Kasumi-1 (cell line): ENCODE measurements at places on chromosomes 16 and 17.

GRCh38 chr16:86270696-86271095 lies 239.6 kb upstream of the FOXF1 start:
- DNase-seq, result no peak

- no peak for DNase-seq
Measured at GRCh38 chr16:57536306-57537193, at the start of gene CCDC102A. CCDC102A (minus strand) TSS chr16:57536571; CDS start chr16:57529177, 7,394 bp downstream.

- DNase-seq, result no peak
Measured at GRCh38 chr16:6019490-6019991, 921.9 kb upstream of the EEF2KMT start.

GRCh38 chr17:32484041-32484461 lies 2.7 kb upstream of the CDK5R1 start:
- no peak for DNase-seq

DNA sequence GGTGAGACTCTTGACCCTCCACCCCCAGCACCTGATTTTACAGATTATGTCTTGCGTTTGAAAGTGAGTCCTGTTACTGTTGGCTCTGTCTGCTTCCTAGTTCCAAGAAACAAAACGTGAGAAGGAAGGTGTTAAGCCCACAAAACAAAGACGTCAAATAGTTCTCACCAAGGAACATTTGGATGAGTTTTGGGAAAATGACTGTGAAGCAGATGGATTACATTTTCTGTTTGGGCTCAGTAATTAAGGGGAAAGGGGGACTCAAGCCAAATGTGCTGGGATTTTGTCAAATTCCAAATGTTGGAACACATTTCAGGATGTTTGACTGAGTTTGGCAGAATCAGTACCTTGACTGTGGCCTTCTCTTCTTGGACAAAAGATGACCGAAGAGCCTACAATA lies 71.2 kb downstream of the PCTP start:
- DNase-seq, result no peak

DNA sequence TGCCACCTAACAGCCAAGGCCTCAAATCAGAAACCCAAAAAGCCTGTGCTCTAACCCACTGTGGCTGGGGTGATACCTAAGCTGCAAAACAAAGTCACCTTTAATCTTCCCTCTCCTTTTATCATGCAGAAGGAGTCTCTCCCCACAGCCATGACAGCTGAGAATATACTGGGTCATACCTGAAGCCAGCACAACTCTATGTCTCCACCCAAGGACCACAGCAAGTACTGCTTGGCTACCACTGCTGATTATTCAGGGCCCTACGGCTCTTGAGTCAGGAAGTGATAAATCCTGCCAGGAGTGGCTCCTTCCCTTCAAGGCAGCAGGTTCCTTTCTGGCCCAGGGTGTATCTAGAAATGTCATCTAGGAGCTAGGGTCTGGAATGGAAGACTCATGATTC lies 151.5 kb upstream of the TOM1L1 start:
- DNase-seq, result no peak

DNA sequence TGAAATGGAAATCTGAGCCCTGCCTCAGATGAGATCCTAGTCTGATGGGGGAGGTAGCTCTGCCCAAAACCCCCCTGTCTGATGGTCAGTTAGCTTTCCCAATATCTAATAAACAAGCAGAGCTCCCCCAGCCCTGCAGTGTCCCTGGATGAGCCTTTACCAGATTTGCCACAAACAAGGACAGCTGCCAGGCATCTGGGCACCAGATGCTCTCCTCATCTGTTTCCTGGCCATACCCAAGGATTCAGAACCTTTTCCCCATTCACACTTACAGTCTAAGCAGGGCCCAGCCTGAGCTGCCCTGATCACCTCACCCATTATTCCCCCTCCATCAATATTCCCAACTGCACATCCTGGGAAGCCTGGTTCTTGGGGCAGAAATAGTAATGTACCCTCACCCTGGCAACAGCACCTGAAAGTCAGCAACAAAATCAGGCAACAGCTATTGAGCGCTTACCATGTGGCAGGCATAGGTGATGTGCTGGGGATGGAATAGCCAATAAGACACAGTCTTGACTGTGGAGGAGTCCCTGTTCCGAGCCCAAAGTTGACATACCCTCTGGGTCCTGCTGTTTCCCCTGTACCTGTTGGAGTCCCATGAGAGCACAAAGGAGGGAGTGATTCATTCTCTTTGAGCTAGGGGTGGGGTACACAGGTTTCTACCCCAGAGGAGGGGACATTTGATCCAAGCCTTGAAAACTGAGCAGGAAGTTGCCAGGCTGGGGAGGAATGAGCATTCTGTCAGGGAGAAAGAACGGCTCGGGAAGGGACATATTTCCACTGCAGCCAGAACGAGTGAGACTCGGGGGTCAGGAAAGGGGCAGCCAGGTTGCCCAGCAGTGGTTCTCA lies 147.4 kb downstream of the TMEM132E start:
- DNase-seq, result no peak

DNA sequence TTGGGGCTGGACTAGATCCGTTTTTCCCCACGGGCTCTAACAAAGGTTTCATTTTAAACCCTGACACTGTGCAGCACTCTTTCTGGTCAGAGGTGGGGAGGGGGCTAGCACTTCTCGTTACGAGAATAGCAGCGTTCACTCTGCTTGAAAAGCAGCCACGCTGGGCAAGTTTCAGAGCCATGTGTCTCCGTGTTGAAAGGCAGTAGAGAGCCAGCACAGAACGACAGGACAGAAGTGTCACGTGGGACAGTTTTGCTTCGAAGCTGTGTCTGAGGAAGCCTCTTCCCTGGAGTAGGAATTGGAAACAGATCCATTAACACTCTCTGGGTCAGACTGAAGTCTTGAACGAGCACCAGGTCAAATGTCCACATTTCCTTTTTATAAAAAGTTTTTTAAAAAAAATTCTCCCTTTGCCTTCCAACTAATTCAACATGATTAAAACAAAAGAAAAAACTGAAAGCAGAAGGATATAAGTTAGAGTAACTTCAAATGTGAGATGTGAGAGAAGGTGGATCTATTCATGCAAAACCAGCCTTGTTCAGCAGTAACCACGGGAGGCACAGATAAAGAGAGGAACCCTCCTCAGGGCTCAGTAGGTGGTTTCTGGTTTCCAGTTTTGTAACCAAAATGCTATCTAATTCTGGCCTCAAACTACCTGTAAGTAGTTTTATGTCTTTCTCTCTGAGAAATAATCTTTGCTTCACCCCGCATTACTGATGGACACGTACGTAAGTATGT lies 65.0 kb downstream of the SMG6 start:
- DNase-seq, result no peak

GRCh38 chr17:72600934-72601333 lies 480.1 kb downstream of the SOX9 start:
- no peak for DNase-seq

DNA sequence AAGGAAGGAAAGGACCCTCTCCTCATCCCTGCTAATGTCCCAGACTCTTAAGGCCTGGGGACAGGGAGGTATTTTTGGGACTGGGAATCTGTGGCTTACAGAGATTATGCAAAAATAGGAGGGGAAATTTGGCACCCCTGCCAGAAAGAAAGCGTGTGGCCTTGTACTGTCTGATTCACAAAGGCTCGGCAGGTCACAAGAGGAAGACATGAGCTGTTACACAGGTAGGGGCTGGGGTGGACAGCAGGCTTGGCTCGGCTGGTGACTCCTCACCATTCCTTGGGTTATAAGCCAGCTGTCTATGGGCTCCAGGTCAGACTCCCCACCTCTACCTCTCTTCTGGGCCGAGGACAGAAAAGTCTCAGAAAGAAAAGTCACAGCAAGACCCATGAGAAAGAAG lies 20.7 kb upstream of the SREBF1 start:
- no peak for DNase-seq

GRCh38 chr17:80063830-80064585 lies 27.6 kb downstream of the CCDC40 start:
- no peak for DNase-seq

DNA sequence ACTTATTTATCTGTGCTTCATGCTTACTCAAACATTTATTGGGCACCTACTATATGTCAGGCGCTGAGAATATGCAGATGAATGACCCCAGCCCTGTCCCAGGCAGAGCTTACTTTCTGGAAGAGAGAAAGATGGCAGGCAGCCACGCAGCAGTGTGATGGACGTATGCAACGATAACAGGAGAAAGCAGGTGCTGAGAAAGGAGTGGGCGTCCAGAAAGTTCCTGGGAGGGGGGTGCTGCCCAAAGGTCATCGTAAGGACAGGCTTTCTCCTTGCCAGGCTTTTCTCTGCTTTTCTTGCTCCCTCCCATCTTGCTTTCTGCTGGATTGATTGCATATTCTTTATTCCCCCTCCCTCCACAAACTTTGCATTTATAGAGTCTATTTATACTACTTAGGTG lies 124.5 kb downstream of the GAS7 start:
- DNase-seq, result no peak

GRCh38 chr16:85674418-85674755 lies 14.4 kb downstream of the GINS2 start:
- no peak for DNase-seq

DNA sequence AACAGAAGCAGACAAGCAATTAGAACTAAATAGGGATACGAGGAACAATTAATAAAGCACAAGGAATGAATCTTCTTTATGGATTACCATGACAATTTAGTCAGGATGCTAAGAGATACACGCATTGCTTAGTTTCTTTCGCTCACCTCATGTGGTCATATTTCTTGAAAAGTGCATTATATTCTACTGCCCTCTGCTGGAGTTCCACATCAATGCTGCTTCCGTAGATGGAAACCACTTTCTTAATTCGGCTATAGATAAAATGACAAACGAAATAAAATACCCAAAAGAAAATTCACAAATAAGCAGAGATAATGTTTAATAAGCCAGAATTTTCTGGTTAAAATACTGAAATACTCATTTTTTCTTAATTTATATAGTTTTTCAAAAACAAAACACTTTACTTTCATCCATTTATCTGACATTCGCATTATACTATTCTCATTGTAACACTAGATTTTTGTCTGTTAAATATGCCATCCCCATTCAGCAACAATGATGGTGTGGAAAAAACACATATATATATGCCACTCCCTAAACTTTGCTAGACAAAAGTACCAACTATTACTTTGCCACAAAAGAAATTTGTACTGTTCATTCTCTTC lies 22.0 kb upstream of the PHLPP2 start:
- DNase-seq, result peak; percentile 78

DNA sequence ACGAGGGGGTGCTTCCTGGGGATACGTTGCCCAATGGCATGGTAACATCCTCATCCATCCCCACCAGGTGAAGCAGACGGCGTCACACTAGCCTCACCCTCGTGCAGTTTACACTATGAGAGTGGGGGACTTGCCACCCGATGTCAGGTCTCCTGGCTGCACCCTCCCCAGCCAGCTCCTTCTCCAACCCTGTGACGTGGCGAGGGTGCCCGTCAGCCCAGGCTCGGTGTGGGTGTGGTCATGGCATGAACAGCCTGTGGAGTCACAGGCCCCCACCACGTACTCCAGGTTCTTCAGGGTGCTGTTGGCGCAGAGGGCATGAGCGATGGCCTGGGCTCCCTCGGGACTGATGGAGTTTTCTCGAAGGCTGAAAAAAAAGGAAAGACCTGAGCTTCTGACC lies 28.3 kb downstream of the NLRC3 start:
- no peak for DNase-seq

- no peak for DNase-seq
Measured at GRCh38 chr16:86931410-86931941, 353.1 kb downstream of the FOXL1 start.

DNA sequence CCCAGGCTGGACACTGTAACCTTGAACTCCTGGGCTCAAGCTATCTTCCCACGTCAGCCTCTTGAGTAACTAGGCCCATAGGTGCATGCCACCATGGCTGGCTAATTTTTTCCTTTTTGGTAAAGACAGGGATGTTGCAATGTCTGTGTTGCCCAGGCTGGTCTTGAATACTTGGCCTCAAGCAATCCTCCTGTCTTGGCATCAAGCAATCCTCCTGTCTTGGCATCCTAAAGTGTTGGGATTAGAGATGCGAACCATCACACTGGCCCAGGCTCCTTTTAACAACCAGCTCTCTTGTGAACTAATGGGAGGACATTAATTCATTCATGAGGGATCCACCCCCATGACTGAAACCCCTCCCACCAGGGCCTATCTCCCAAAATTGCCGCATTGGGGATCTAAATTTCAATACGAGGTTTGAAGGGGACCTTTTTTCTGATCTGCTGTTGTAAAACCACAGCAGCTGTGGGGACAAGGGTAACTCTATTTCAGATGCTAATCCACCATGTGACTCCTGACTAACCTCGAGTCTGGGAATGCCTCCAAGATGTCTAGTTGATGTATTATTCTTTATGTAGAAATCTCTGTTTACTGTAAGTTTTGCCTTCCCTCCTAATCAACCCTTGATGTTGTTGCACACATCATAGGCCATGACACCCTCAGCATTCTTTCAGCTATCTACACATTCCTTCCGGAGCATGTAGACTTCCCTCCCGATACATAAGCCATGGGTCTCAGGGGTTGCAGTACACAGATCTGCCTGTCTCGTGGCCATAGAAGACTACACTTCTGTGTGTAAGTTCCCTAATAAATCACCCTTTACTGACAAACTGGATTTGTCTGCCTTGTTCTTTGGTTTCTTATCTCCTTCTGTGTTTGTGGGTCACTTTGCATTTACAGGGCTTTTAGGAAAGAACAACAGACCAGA lies 37.6 kb downstream of the RNF112 start:
- DNase-seq, result no peak

DNA sequence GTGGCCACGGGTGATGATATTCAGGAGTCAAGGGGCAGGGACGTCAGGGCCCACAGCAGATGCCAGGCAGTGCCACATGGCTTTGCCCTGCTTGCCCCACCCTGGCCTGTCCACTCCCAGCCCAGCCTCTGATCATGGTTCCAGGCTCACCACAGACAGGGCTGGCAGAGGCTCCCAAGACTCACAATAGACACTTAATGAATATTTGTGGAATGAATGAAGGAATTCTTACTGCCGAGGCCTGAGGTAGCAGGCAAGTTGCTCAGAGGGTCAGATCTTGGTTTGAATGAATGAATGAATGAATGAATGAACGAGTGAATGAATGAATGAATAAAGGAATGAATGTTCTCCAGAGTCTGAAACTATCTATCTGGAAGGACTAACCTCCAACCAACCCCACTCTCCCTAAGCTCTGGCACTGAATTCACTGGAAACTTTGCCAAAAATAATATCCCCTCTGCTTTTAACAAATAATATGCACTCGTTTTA lies 60.9 kb downstream of the RAI1 start:
- no peak for DNase-seq

GRCh38 chr16:51666821-51667220 lies 515.8 kb upstream of the SALL1 start:
- no peak for DNase-seq

GRCh38 chr16:75380870-75381269 lies 52.4 kb downstream of the CFDP1 start:
- DNase-seq, result no peak

DNA sequence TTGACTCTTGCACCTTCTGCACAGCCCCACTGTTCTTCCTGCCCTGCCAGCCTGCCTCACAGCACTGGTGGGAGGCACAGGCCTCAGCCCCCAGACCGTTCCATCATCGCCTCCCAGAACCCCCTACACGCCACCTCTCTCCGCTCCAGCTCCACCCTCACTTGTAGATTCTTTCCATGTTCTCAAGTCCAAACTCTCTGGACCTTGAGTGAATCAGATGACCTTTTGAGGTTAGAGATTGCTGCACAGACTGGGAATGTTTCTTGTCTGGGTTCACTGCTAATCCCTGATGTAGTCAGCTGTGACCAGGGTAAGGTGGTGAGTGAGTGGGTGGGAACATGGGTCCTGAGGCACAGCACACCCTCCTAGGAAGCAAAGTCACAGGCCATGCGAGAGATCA lies 272.4 kb downstream of the IRF8 start:
- no peak for DNase-seq

- no peak for DNase-seq
Measured at GRCh38 chr17:65229621-65229995, 92.4 kb downstream of the RGS9 start.

- peak; percentile 44 for DNase-seq
Measured at GRCh38 chr17:5526821-5527598, 40.6 kb downstream of the MIS12 start.
